ENCODE measurements at places on chromosomes 2 and 18.

GRCh38 chr2:96663177-96663576 is 20.6 kb downstream of the FER1L5 start:
- DNase-seq: no peak

DNA sequence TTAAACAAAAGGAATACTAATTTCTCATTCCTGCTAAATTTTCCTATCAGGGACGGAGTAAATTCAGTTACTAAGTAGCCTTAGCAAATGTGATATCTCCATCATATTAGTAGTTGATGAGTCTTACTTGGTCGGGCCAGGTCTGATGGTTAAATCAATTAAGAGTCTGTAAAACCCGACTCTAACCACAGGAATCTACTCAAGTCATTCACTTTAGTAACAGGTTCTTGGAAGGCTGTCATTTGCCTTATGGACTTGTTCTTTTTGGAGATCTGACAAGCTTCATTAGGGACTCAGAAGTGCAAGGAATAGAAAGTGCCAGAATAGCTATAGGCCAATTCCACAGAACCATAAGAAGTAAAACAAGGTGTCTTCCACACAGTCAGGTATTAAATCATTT is 119.0 kb downstream of the GCA start:
- no peak for DNase-seq

- DNase-seq: no peak
Measured at GRCh38 chr18:53935803-53936202, 288.7 kb downstream of the MBD2 start.

- DNase-seq: no peak
Measured at GRCh38 chr2:67135208-67135607, 261.9 kb upstream of the ETAA1 start.

DNA sequence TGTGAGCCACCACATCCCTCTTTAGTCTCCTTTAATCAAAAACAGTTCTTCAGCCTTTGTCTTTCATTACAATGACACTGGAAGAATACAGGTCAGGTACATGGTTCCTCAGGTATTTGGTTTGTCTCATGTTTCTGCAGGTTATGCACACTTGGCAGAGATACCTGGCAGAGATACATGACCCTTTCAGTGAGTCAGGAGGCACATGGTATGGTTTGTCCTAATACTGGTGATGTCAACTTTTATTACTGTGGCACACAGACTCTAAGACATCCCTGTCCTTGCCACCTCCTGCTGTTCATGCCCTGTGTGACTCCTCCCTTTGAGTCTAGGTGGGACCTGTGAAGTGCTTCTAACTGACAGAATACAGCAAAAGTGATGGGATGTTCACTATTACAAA is 58.4 kb downstream of the SPIRE1 start:
- no peak for DNase-seq

GRCh38 chr2:98058191-98058975 is 28.6 kb upstream of the VWA3B start:
- no peak for DNase-seq

DNA sequence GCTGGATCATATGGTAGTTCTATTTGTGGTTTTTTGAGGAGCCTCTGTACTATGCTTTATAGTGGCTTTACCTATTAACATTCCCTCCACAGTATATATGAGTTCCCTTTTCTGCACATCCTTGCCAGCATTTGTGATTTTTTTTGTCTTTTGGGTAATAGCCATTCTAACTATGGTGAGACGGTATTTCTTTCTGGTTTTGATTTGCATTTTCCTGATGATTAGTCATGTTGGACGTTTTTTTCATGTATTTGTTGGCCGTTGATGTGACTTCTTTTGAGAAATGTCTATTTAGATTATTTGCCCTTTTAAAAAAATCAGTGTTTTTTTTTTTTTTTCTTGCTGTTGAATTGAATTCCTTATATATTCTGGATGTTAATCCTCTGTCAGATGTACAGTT is 31.1 kb downstream of the ACTR3 start:
- DNase-seq: no peak

DNA sequence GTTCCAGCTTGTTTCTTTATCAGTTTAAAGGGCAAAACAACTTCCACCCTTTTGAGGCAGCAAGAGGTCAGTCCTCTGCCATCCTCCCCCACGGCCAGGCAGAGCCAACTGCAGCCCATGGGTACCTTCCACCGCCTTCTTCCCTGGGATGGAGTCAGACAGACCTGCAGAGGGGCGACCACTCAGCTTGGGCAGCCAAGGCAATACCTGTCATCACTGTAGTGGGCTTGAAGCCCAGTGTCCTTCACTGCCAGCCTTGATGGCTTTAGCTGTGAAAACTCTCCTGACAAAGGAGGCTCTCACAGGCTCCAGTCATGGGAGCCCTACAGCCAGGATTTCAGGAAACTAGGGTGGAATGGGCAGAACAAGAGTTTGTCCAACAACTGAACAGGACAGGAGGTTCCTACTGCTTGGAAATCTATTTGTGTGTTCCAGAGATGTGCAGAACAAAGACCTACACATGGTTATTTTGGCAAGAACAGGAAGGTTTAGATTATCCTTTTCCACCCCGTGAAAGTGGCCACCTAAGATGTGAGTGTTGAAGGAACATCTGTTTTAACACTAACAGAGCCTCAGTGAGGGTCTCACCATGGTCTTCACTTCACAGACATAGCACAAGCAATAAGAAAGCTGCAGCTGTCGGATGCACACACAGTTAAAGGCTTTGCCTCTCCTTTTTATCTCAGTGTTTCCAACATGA is 93.9 kb upstream of the RMDN2 start:
- no peak for DNase-seq

DNA sequence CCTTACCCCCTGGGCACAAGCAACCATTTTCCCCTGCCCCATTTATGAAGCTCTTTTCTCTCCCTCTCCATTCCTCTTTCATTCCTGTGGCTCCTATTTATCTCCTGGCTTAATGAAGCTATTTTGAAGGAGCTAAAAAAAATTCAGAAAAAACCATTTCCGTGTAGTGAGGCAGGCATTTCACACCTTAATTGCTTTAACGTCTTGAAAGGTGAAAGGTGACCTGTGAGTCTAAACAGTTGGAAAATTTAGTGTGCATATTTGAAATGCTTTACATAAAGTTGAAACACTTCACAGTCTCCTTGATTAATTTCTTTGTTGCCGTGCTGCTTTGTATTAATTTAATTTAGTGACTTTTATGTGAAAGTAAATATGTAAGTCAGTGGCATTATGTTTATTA is 83.6 kb downstream of the LTBP1 start:
- peak; percentile 51 for DNase-seq

DNA sequence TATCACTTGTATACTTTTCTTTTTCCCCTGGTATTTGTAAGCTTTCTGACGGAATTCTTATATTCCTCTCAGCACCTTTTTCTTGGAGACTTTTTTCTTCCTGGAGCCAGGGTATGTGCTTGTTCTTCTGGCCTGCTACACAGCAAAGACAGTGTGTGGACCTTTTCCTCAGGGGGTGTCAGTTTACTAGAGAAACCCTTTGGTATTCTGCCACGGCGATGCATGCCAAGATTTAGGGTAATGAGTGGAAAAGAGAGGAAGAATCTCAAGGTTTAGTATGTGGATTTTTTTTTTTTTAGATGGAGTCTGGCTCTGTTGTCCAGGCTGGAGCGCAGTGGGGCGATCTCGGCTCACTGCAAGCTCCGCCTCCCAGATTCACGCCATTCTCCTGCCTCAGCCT is 152.2 kb downstream of the PHLPP1 start:
- DNase-seq: no peak

DNA sequence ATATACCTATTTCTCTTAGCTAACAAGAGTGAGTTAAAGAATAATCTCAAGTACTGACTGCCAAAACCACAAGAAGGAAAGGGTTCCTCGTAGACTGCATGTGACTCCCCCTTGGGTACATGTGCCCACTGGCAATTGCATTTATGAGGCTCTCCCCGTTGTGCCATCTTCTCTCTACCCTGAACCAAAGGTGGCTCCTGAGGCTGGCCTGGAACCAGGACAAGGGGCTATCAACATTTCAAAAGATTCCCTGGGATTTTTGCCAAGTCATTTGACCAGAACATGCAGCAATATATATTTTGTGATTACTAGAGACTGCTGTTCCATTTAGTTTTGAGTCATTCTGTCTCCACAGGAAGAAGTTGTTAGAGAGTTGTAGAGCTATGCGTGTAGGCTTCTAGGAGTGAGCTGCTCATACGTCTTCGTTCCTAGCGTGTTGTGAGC is 45.8 kb downstream of the LAMA3 start:
- DNase-seq: no peak

DNA sequence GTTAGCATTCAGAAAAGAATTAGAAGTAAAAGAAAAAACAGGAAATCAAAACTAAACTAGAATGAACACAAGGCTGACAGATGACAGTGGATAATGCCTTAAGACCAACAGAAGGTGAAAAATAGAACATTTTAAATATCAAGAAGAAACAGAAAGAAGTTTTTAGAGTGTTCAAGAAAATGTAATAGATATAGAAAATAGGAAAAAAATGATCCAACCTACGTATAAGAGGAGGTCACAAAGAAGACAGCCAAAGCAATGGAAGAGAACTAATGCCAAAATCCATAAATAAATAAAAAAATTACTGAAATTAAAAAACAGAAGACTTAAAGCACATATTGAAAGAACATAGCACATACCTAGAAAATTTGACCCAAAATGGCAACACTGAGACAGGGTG is 42.5 kb upstream of the EN1 start:
- DNase-seq: no peak

DNA sequence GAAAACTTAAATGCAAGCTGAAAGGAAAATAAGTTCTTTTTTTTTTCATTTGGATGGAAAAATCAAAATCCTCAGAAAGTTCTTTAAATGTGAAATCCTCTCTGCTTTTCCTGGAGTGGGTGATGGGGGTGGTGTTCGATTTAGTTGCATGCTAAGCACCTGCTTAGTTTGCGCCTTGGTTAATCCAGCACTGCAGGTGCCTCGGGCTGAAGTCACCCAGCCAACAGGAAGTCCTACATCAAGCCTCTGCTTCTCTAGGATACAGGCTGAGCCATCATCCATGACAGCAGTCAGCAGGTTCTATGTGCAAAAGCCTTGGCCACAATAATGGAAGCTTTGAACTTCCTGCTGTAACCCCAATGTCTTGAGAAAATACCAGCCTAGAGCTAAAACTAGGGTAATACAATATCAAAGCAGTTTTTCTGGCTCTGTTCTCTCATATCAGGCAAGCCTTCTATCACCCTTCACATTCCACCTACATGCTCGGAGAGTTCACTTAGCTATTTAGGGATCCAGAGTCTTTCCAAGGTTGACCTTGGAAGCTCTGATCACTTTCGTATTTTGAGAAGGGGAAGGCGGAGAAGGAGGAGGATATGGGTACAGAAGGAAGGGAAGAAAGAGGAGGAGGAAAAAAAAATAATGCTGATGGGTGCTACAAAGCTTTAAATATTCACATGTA is 116.1 kb upstream of the LRRTM1 start:
- DNase-seq: no peak

DNA sequence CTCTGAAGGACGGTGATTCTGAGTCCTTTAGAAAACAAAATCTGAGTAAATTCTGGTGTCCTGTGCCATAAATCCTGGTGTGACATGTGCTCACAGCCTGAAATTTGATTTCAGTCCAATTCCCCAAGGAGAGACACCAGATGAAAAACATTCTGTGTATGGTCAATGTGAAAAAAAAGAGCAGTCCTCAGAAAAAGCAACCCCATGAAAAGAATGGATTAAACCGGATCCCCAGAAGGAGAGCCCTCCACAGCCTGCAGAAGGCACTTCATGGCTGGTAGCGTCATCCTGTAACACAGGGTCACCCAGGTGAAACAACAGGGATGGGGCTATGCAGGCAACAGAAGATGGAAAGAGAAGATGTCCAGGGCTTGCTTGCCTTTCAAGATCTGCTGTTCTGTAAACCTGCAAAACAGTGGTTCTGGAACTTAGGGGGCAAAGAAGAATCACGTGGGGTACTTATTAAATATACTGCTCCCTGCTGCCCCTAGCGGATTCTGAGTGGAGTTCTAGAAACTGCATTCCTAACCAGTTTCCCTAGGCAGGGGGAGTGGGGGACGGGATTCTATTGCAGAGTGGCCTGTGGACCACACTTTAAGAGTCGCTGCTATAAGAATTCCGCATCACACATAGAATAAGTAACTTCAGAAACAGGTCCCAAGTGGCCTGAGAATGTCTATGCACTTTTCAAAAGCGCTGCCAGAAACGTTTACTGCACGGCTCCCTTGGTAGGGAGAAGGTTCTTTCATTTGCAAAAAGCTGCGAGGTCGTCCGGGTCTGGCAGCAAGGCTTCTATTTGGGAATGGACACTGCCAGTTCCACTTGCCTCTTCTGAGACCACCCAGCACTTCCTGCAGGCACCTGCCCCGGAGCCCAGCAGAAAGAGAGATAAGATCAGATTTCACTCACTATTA is 118.9 kb upstream of the ARL5A start:
- peak; percentile 26 for DNase-seq

DNA sequence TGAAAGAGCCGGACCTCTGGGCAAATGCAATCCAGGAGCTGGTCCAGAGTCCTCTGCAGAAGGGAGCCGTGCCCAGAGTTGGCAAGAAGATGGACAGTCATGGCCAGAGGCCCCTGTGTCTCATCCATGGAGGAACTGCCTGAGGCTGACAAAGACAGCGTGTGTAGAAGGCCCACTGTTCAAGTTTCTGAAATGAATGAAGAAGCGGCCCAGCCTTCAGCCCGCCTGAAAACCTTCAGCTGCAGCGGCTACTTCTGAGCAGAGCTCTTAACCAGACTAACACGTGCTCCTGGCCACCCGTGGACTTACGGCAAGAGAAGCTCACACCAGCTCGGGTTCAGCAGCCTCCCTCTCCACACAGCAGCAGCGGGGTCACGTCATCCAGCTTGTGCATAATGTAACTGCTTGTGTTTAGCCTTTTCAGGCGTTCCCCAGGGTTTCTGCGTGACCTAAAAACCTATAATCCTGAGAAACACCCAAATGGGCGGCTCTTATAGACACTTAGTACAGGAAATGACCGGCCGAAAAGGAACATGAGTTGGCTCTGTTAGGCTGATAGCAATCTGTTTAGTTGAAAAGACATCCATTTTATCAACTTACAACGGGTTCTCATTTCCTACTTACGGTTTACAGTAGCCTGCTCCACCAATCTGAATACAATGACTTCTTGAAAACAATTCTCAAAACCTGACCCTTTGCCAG is at the start of gene FAM124B:
Gene FAM124B (minus strand): TSS at position 467 of the 702 bp plus-strand sequence. CDS start 339 bp downstream, at position 128.
- DNase-seq: no peak

DNA sequence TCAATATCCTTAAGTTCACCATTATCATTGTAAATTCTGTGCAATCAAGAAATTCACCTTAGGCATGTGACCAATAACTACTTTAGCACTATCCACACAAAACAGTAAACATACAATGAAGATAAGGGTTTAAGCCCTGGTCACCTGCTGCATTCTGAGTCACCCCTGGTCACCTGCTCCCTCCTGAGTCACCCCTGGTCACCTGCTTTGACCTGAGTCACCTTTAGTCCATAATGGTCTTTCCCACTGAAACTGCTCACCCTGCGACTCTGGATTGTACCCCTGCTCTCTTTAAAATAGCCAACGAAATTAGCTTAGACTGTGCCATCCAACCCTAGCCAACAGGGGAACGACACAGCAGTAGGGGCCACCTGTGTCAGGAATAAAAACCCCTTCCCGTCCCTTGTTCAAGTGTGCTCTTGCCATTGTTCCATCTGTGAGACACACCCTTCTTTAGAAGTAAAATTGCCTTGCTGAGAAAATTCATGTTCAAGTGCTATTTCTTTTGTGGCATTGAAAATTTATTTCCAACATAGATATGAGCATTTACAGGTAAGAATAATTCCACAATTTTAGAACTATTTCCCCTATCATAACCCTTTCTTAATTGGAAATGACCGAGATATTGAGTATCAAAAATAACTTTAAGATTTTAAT is 902.8 kb downstream of the DSC3 start:
- DNase-seq: no peak

Data from neuronal stem cell (in vitro differentiated cells).